ENCODE measurements at places on chromosomes 2 and 18.

- no peak for DNase-seq
Observed at GRCh38 chr2:71934320-71934593, 213.4 kb downstream of the CYP26B1 start.

GRCh38 chr2:205957452-205958154 lies 128.4 kb downstream of the INO80D start:
- DNase-seq = no peak

DNA sequence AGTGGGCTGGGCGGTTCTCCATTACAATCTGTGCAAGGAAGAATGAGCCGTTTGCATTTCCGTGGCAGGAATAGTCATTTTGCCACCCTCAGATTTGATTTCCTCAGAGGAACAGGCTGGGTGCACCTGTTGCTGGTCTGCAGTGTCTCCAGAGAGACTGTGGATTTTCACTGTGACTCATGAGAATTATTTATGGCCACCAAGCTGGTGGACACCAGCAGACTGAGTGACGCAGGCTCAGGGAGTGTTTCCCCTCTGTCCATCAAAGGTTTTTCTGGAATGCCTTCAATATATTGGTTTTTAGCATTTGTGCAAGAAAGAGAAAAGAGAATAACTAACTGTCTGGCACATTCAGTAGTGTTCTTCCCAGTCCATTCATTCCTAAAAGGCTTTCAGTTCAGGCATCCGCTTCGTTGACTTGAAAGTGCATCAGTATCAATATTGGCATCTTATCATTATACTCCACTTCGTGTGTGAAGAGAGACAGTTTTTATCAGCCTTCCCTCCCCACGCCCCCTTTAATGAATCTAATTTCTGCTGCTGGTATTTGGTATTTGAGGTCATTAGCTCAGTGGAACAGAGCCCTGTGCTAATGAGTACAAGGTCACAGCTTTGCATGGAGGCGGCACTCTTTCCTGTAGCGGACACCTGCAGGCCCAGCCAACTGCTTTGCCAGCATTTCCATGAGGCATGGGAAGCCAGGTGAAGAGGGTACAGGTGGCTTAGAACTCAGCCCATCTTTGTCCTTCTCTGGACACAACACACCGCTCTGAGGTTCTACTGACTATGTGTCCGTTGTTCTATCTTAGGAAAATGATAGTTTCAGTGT lies 39.9 kb downstream of the PRKCE start:
- DNase-seq = no peak

GRCh38 chr2:147772781-147773180 lies 72.0 kb upstream of the ACVR2A start:
- no peak for DNase-seq

- DNase-seq = peak; percentile 21
Observed at GRCh38 chr2:181466661-181467576, 9.7 kb downstream of the ITGA4 start.

GRCh38 chr2:44948565-44949328 lies 7.2 kb downstream of the SIX3 start:
- no peak for DNase-seq

DNA sequence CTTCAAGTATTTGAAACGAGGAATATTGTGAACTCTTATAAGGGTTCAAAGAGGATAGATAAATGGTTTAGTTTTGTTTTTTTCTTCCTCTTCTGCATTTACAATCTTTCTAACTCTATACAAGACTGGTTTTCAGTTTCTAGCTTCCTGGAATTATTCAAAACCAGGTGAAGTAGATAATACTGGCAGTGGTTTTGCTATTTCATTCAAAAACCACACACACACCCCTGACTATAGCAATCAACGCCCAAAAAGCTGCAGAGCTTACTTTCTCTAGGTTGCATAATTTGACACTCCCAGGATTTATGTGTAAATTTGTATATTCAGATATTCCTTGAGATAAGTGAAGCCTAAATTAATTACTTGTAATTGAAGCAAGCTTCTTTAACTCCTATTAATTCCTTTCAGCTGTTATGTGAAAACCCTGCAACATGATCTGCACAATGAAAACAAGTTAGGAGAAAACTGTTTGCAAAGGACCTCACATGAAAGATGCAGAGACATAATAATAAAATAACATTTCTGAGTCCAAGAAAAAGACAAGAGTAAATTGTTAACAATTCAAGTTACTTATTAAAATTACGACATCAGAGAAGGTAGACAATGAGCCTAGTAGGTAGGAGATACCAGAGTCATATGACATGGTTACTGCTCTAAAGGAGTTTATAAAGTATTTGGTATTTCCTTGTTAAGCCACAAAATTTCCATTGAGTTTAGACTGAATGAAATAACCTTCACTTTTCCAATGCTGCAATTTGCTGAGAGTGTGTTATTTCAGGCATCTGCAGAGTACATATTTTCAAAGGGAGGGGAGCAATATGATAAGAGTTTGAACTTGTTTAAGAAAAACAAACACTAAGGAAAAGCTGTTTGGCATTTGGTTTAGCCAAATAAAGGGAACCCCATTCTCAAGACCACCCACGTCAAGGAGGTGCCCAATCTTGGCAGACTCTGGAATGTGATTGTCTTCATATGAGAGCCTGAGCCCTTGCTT lies 1.6 kb upstream of the NFE2L2 start:
- peak; percentile 30 for DNase-seq

GRCh38 chr2:233989221-233989858 lies 61.2 kb upstream of the SPP2 start:
- DNase-seq = no peak

DNA sequence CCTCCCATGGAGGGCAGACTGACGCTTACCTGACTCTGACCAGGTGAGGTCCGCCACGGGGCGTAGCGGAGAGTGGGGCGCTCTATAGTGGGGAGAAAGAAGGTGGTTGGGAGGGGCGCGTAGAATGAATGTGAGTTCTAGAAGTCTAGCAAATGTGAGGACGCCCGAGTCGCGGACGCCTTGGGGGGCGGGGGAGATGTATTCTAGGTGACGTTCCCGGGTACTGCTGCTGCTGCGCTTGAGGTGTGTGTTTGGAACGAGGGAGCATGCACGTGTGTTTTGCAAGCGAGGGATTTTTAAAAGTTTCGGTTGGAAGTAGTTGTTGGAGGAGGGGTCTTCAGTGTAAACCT lies 758 bp downstream of the RIF1 start:
- peak; percentile 48 for DNase-seq

GRCh38 chr18:55539240-55539639 lies 48.8 kb downstream of the TCF4 start:
- DNase-seq = no peak

DNA sequence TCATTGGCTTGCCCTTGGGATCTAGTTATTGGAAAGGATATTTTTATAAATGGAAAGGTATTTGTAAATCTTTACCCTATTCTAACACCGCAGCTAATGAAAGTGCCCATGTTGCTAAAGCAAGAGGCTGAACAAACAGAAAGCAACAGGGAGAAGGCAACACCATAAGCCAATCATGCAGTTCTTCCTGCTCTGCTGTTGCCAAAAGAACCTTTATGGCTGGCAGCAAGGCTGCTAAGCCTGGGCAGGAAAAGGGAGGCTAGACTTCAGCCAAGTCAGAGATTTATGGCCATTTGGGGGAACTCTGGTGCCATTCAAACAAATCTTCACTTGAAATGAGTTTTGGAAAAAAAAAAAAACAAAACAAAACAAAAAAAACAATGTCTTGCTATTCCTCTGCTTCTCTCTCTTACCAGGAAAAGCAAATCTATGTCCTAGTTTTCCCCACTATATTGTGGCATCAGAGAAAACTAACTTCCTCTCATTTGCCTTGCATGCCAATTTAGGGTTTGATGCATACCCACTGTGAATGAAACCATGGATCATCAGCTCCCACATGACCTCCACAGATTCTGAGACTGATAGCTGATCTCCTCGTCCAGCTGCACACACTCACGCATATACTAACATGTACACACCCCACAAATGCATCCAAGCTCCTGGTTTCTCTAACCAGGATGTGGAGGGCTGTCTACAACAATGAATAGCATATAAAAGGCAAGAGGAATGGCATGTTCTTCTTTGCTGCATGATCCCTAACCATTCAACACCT lies 179.3 kb downstream of the C1D start:
- no peak for DNase-seq

DNA sequence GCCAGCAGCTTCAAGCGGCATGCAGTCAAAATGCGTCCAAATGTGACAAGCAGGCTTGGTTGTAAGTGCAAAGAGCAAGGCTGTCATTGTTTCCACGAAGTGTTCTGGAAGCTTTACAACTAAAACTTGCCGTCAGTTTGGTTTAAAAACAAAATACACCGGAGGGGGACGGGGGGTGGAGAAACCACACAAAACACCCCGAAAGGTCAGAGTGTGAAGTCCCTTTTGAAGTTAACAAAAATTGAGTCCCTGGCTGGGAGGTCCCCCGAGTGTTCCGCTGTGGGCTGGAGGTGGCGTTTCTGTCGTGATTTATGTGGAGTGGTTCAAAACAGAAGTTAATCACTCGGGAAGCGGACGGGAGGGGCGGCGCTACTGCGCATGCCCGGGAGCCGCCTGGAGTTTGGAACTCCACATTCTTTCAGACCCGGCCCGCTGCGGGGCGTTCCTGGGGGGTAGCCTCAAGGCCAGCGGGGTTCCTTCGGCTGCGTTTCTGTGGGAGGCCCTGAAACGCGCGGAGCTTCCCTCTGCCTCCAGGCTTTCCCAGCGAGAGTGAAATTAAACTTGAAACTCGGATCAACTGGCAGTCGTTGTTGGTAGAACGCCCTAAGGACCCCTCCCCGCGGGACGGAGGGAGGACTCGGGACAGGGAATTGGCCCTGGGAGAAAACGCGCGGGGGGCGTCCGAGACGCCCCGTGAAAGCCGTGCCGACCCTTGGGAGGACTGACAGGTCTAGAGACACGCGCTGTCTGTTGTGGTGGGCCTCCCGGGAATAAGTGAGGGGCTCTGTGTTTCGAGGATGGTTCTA lies 1.4 kb downstream of the TGIF1 start:
- peak; percentile 89 for DNase-seq

DNA sequence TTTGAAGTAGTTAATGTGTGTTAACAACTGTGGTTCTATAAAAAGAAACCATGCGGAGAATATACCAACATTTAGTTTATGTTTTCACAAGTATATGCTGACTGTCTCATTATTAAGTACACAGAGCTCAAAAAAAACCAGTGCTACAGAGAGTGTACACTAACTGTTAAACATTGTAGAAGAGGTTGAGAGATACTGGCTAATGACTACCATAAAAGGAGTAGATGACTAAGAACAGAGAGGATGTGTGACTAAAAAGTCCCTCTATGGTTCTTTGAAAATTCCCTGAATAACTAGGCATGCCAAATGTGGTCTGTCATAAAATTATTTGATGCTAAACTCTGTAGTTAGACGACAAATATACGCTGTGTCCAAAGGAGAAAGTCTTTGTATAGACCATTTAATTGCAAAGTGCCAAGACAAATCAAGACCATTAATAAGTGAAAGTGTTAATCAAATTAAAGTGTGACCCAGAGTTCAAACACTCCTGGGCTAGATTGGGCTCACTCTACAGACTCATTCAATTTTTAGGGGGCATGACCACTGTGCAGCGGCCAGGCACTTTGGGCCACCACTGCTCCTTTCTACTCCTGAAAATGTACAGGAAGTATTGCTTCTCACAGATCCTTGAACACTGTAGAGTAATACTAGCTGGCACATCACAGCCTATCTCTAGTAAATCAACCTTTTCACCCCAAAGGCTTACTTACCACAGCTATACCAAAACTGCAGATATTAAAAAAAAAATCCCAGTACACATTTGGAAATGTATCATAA lies 45.1 kb upstream of the SERTAD2 start:
- DNase-seq = peak; percentile 43

DNA sequence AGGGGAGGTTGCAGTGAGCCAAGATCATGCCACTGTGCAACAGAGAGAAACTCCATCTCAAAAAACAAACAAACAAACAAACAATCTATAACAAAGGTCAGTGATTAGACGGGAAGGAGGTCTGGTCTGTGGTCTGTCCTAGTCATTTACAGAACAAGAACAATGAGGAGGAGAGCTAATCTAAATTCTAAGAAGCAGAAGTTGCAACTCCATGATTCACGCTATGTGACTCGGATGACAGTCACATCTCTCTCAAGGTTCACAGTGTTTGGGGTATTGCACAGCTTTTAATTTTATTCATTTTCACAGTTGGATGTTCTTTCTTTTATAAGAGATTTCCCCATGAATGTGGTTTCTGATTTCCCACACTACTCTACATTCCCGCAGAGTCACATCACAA lies 218.7 kb upstream of the PIEZO2 start:
- no peak for DNase-seq

GRCh38 chr2:106970471-106971261 lies 84.7 kb upstream of the ST6GAL2 start:
- DNase-seq = peak; percentile 7

- no peak for DNase-seq
Observed at GRCh38 chr18:6610466-6610865, 119.0 kb upstream of the ARHGAP28 start.

GRCh38 chr18:66129248-66129647 lies 378.4 kb downstream of the CDH7 start:
- DNase-seq = no peak

DNA sequence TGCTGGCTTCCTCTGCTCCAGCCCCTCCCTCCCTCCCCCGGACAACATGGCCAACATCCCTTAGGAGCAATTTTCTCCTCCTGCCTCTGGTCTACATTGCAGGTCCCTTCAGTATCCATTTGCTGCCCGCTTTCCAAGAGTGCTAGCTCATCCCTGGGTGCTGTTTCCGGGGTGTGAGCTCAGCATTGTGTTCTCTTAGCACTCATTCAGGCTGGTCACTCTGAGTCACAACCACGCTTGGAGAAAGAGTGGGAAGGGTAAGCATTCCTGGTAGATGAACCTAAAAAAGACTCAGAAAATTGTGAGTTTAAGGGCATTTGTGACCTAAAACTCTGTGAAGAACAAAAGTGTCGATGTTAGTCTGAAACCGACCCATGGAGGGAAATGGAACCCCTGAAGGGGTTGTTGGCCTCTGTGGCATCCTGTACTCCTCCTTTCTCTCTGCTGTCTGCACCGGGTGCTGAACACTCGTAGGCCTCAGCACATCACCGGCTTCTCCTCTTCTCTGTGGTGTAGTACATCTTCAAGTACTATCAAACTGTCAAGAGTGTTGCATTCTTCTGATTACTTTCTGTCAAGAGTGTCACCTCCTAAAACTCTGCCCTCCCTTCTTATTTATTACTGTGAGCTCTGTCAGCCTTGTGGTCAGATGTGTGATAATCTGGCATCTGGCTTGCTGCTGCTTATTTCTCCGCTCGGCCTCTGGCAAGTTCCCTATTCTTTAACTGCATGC lies 73.0 kb downstream of the CTNNA2 start:
- DNase-seq = peak; percentile 5

GRCh38 chr2:195445639-195446038 lies 211.4 kb upstream of the SLC39A10 start:
- DNase-seq = no peak

DNA sequence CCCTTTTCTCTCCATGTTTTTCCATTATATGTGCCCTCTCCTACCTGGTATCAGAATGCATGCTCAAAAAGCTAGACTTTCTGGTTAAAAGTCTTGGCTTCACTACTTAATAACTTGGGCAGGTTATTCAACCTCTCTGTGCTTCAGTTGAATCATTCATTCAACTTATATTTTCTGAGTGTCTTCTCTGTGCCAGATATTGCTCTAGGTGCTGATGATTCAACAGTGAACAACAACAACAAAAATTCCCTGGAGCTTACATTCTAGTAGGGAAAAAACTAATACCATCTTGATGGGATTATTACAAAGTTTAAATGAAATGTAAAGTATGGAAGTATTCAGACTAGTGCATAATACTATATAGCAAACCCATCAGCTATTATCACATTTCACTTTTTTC lies 55.2 kb downstream of the SOS1 start:
- DNase-seq = no peak

- no peak for DNase-seq
Observed at GRCh38 chr18:59426855-59427254, 67.8 kb upstream of the LMAN1 start.

- DNase-seq = no peak
Observed at GRCh38 chr18:5625076-5625475, 81.3 kb upstream of the EPB41L3 start.

GRCh38 chr2:69223759-69224511 lies 163.1 kb downstream of the GFPT1 start:
- no peak for DNase-seq

Data from SW480 (cell line).